ENCODE measurements at places on chromosomes 1 and 21. TPM values are rescaled to one million over a fixed set of nuclear protein-coding genes. Genes with fewer than 3 reads are reported as not detected.

DNA sequence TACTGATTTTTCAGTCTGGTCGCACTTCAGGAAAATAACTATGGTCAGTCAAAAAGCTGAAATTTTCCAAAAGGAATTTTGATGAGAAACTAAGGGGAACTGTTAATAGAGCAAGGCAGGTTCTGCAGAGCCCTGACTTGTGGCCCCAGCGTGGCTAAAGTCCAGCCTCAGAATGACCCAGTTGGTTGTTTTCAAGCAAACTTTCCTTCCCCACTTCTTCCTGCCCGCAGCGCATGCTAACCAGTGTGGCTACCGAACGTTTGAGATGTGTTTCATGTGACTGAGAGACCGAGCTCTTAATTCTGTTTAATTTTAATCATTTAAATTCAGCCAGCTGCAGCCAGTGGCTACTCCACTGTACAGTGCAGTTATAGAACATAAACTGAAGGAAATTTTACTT lies 6.2 kb upstream of the IL10RB start:
- H3K4me3 ChIP-seq = no peak overlapping the region
- no peak overlapping the region for H3K27ac ChIP-seq
- no peaks in the 10 kb centered on the region for H3K36me3 ChIP-seq
- no peak for DNase-seq

DNA sequence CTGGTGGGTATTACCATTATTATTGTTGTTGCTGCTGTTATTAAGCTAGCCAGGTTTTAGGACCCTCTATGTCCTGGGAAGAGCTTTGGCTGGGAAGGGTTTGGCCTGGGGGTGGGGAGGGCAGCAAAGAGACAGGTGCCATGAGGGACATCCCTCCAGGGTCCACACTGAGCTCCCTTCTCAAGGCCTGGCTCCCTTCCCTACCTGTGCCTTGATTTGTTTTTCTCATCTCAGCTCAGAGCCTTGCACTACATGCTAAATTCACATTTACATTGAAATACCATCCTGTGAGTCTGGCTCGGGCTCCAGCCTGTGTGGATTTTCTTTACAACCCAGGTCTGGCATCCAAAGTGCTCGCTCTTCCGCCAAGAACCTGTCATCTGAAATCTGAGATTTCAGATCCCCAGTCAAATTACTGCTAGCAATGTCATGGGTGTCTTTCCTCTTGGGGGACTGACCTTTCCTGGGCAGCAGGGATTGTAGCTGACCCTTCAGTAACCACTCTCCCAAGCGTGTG lies 536.3 kb downstream of the PTPRU start:
- H3K27me3 ChIP-seq = no peaks in the 10 kb centered on the region
- H3K4me3 ChIP-seq = no peak overlapping the region
- DNase-seq = no peak
- no peak overlapping the region for H3K27ac ChIP-seq
- H3K36me3 ChIP-seq = no peaks in the 10 kb centered on the region
- H3K4me1 ChIP-seq = no peaks in the 10 kb centered on the region

DNA sequence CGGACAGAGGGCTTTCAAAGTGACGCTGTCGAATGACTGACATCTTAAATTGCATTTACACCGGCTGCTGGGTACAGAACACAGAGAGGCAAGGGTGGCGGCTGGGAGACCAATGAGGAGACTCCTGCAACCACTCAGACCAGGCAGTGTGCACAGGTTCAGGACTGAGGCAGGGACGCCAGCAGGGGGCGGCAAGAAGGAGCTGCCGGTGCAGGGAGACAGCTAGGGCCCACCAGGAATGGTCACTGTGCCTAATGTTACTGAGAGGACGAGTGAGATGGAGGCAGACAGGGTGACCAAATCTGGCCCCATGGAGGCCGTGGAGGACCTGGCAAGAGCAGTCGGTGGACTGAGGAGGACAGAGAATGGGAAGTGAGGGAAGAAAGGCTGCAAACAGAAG lies 23.5 kb downstream of the GLIS1 start:
- no peaks in the 10 kb centered on the region for H3K4me1 ChIP-seq
- no peaks in the 10 kb centered on the region for H3K36me3 ChIP-seq
- no peak overlapping the region for H3K27ac ChIP-seq
- DNase-seq = no peak
- no peak overlapping the region for H3K4me3 ChIP-seq

- DNase-seq = no peak
- no peaks in the 10 kb centered on the region for H3K27me3 ChIP-seq
- H3K36me3 ChIP-seq = no peaks in the 10 kb centered on the region
- H3K4me3 ChIP-seq = no peak overlapping the region
- H3K27ac ChIP-seq = no peak overlapping the region
Observed at GRCh38 chr1:239833723-239834122, 258.0 kb upstream of the FMN2 start.

DNA sequence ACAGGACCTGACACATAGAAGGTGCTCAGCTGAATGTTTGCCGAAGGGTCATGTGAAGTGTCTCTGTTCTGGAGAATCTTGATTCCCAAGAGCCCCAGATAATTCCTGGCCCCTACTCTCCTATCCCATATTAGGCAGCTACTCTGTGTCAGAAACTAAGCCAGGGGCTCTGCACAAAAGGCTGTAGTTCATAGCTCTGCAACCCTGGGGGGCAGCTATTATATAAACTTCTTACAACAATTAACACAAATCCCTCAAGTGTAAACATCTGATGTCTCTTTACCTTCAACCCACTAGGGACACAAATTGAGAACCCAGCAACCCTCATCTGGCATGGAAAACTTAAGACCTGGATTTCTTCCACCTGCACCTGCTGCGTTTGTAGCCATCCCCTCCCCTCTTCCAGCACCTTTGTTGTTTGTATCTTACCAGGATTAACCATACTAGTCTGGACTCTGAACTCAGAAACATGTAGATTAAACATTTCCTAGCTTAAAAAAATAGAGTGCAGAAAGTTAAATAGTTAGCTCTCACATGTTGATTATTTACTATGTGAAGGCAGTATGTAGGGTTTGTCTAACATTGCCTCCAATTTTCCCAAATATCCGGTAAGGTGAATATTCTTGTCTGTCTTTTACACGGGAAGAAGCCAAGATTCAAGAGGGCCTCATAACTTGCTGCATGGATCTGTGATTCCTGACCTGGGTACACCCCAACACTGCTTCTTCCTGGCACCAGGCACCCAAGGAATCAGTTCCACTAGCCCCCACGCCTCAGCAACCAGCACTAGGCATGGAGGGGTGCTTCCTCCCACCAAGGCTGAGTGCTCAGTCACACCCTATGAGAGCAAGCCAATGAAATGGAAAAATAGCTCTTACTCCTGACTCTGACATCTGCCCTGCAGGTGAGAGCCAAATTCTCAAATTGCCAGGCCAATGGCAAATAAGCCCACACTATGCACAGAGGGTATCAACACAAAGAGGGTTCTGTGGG lies 220.7 kb upstream of the HOOK1 start:
- H3K36me3 ChIP-seq = no peaks in the 10 kb centered on the region
- peaks cover 26% of the 10 kb centered on the region for H3K4me1 ChIP-seq
- no peaks in the 10 kb centered on the region for H3K27me3 ChIP-seq

DNA sequence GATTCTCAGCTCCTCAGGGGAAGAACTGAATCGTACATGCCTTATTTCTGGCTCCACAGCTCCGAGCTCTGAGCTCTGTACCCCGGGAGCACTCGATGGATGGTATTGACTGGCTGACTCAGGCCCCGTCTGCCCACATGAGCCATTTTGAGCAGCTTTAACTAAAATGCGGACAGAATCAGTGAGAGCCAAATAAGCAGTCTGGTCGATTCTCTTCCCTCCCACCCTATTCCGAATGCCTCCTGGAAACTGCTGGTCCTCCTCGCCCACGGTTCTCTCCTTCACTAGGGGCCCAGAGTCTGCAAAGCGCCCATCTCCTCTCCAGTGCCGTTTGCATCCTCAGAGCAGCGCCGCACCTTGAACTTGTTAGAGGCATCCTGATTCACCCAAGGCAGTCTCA lies 125.9 kb upstream of the IRF2BP2 start:
- H3K36me3 ChIP-seq = no peaks in the 10 kb centered on the region
- no peak for DNase-seq
- no peaks in the 10 kb centered on the region for H3K27me3 ChIP-seq
- no peak overlapping the region for H3K4me3 ChIP-seq

DNA sequence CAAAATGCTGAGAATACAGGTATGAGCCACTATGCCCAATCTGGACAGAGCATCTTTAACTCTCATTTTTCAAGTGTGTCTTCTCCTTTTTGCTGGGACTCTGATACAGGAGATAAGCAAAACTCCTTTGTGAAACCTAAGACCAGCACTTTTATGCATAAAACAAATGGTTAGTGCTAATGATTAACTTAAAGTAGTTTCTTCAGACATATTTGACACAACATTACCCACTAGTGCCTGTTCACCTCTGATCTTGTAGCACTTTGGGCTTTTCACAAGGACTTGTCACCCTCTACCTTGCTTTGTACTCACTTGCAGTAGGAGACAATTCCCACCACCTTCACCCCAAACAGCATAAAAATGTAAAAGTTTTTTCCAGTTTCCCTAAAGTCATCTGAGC lies 216.3 kb downstream of the RGS7 start:
- no peak for DNase-seq
- H3K27ac ChIP-seq = no peak overlapping the region
- no peaks in the 10 kb centered on the region for H3K4me1 ChIP-seq
- no peak overlapping the region for H3K4me3 ChIP-seq

RGS8 gene
- total RNA-seq = not detected

GRCh38 chr1:225611537-225612223 lies 41.2 kb downstream of the ENAH start:
- H3K27ac ChIP-seq = no peak overlapping the region
- no peak for DNase-seq
- no peaks in the 10 kb centered on the region for H3K36me3 ChIP-seq
- no peaks in the 10 kb centered on the region for H3K27me3 ChIP-seq
- no peak overlapping the region for H3K4me3 ChIP-seq

- no peaks in the 10 kb centered on the region for H3K27me3 ChIP-seq
- DNase-seq = no peak
- no peaks in the 10 kb centered on the region for H3K36me3 ChIP-seq
- no peak overlapping the region for H3K4me3 ChIP-seq
Observed at GRCh38 chr1:225915538-225915991, 8.5 kb downstream of the PYCR2 start.

UTS2 gene
- not detected for total RNA-seq

GRCh38 chr1:173084292-173084691 lies 33.6 kb upstream of the TNFSF18 start:
- H3K36me3 ChIP-seq = no peaks in the 10 kb centered on the region
- no peak overlapping the region for H3K4me3 ChIP-seq
- no peak overlapping the region for H3K27ac ChIP-seq
- no peak for DNase-seq

DNA sequence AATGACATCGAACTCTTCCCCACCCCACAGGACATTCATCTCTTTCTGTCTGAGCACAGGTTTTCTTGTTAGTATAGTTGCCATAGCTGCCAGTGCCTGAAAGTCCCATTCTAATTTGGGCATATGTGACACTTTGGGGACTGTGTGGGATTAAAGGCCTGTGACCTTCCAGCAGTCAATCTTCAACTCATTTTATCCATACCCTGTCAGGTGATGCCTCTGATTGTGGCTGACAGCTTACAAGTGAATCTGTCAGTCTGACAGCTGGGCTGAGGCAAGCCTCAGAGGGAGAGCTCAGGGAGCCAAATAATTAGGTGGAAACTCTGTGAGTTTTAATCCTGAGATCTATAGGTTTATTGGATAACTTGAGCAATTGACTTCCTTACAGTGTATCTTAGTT lies 29.6 kb downstream of the ZCCHC17 start:
- H3K27ac ChIP-seq = no peak overlapping the region
- H3K4me3 ChIP-seq = no peak overlapping the region
- H3K27me3 ChIP-seq = no peaks in the 10 kb centered on the region
- no peak for DNase-seq
- no peaks in the 10 kb centered on the region for H3K4me1 ChIP-seq

ALPL gene
- 2.3 TPM for total RNA-seq

DNA sequence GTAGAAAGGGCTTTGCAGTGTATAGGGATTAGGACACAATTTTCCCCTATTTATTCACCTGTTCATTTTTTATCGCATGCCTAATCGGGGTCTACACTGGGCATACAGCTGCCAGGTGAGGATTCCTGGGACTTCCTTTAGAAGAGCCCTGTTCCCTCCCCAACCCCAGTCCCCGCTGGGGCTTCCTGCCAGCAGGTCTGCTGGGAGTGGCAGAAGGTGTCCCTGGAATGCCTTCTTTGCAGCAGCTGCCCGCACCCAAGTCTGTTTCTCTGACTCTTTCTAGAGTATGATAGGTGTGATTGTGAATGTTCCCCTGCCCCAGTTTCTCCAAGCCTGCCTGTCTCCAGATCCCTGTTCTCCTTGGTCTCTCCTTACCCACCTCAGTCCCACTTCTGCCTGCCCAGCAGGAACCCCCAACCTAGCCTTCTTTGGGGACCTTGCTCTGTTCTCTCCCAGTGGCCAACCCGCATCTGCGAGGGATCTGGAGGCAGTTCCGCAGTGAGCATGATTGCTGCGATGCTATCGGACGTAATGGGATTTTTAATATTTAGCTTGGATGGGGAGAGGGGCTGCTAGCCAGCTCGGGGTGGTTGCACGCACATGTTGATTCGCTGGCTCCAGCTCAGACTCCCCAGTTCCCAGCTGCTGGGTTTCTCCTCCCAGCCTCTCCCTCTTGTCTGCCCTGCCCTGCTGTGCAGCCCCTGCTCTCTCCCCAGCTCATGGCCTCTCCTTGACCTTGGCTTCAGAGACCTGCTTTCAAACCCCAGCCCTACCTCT lies 79.8 kb downstream of the EPHB2 start:
- H3K27ac ChIP-seq = no peak overlapping the region
- H3K27me3 ChIP-seq = no peaks in the 10 kb centered on the region
- H3K36me3 ChIP-seq = no peaks in the 10 kb centered on the region
- peak; percentile 30 for DNase-seq
- H3K4me1 ChIP-seq = peaks cover 8% of the 10 kb centered on the region

- no peaks in the 10 kb centered on the region for H3K36me3 ChIP-seq
- H3K4me1 ChIP-seq = no peaks in the 10 kb centered on the region
- DNase-seq = no peak
- no peak overlapping the region for H3K4me3 ChIP-seq
- no peak overlapping the region for H3K27ac ChIP-seq
- no peaks in the 10 kb centered on the region for H3K27me3 ChIP-seq
Observed at GRCh38 chr1:81695741-81696140, 105.0 kb upstream of the ADGRL2 start.

MARK1 gene
- total RNA-seq = 1.0 TPM

TFF2 gene
- 1.3 TPM for total RNA-seq
